T-cell (primary cell): ENCODE measurements at places on chromosomes 7 and 10.

GRCh38 chr7:75534727-75535307 is 42.7 kb downstream of the SPDYE5 start:
- H3K27me3 ChIP-seq = no peaks in the 10 kb centered on the region
- H3K4me1 ChIP-seq = no peaks in the 10 kb centered on the region
- H3K27ac ChIP-seq = no peak overlapping the region
- DNase-seq = no peak
- peaks cover 3% of the 10 kb centered on the region for H3K36me3 ChIP-seq
- H3K4me3 ChIP-seq = no peak overlapping the region

DNA sequence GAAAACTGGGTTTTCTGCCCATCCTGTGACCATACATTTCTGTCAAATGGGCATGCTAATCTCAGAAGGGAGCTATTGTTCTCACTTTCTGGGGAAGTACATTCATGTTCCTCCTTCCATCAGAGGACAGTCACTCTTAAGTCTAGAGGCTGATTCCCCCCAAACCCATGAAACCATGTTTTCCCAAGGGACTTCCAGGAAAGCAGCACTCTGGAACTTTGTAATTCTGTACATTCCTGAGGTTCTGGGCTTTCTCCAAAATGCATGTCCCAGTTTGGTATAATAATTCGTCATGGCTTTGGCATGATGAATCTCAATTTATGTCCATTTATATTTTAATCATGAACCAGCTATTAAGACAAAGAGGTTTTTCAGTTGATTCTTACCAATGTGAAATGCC is 688.1 kb downstream of the LRMDA start:
- H3K4me3 ChIP-seq = no peak overlapping the region
- H3K27me3 ChIP-seq = no peaks in the 10 kb centered on the region
- no peak overlapping the region for H3K27ac ChIP-seq
- no peak for DNase-seq

- no peak overlapping the region for H3K4me3 ChIP-seq
- peaks cover 49% of the 10 kb centered on the region for H3K27me3 ChIP-seq
- H3K36me3 ChIP-seq = no peaks in the 10 kb centered on the region
- no peak for DNase-seq
- no peaks in the 10 kb centered on the region for H3K4me1 ChIP-seq
- H3K27ac ChIP-seq = no peak overlapping the region
These were observed 103.5 kb downstream of the MICALL2 start for GRCh38 chr7:1355568-1356340.

DNA sequence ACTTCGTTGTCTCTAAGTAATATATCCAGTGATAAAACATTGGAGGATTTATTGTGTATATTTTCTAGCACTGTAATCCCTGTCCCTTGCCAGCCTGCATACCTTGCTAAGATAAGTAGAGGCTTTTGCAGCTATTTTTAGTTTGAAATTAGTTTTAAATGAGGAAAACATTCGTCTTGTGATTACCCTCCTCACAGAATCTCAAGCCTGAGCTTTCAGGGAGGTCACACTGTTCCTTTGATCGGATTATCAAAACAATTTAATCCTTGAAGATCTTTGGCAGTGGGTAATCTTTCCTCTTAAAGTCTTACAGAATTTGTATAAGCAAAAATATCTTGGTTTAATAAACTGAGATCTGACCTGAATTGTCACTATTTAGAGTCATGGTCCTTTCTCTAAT is 897.0 kb upstream of the CELF2 start:
- no peaks in the 10 kb centered on the region for H3K27me3 ChIP-seq
- H3K4me1 ChIP-seq = no peaks in the 10 kb centered on the region

DNA sequence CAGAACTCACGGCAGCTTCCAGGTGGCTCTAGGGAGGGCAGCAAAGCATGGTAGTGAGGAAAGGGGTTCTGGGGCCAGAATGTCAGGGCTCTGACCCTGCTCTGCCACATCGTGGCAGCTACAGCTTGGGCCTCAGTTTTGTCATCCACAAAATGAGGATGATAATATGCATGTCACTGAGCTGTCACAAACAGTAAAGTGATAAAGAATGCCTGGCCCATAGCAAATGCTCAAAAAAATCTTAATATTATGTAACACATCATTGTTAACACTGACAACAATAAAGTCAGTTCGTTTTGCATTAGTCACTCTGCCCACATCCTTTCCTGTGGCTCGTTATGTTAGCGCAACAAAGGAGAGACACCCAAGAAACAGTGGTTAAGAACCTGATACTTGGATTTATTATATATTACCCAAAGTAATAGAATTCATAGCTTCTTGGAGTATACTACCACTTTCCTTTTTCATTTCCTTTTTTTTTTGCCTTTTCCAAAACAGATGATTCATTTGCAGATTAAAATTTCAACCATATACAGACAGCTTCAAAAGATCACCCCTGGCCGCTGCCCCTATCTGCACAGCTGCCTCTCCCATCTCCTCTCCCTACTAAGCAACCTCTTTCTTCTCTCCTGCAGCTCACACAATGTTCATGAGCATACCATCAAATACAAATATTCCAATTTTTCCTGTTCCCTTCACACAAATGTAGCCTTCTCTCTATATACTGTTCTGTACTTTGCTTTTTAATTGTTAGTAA is 45.5 kb upstream of the DDC start:
- H3K4me3 ChIP-seq = no peak overlapping the region
- H3K27me3 ChIP-seq = peaks cover 6% of the 10 kb centered on the region
- H3K27ac ChIP-seq = peak overlapping the region; percentile 77
- H3K4me1 ChIP-seq = peaks cover 41% of the 10 kb centered on the region
- H3K36me3 ChIP-seq = peaks cover 3% of the 10 kb centered on the region

- peak overlapping the region; percentile 68 for H3K4me3 ChIP-seq
- H3K36me3 ChIP-seq = no peaks in the 10 kb centered on the region
- no peaks in the 10 kb centered on the region for H3K4me1 ChIP-seq
- H3K27me3 ChIP-seq = peaks cover 15% of the 10 kb centered on the region
These were observed 1.0 kb upstream of the BMPR1A start for GRCh38 chr10:86755454-86755739.

DNA sequence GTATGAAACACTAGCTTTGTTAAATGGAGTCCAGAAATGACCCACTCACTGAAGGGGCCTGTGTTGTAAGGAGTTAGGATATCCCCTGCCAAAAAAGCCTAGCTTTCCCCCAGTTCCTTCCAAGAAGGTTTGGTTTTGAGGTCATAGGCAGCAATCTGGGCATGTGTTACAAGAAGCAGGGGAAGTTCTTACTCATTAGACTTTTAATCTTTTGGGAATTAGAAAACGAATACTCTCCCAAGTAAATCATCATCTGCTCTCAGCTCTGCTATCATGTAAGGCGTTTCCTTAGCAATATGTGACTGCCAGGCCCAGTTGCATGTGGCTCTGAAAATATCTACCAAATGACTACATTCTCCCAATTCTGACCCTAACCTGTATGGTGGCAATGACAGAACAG is 3.7 kb downstream of the NOD1 start:
- DNase-seq = no peak
- no peak overlapping the region for H3K27ac ChIP-seq
- H3K4me3 ChIP-seq = no peak overlapping the region
- H3K27me3 ChIP-seq = no peaks in the 10 kb centered on the region
- H3K36me3 ChIP-seq = peaks cover 5% of the 10 kb centered on the region

DNA sequence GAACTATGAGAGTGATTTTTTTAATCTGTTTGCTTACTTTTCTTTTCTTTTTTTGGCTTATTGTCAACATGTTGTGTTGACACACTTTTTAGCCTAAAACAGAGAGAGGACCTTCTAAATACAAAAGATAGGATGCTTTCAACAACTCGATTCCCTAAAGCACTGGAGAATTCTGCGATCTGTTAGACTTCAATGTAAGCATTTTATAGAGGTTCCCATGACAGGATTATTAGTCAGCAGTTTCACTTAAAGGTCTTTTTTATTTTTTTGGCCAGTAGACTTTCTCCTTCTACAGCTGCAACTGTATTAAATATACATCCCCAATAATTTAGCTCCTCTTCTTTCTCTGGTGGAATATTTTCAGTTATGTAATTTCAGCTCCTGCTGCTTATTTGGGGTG is 12.7 kb upstream of the NRP1 start:
- H3K4me1 ChIP-seq = no peaks in the 10 kb centered on the region
- H3K27ac ChIP-seq = no peak overlapping the region
- no peak overlapping the region for H3K4me3 ChIP-seq
- DNase-seq = no peak

- H3K4me1 ChIP-seq = no peaks in the 10 kb centered on the region
- no peak for DNase-seq
- no peak overlapping the region for H3K27ac ChIP-seq
These were observed 124.9 kb downstream of the ELFN1 start for GRCh38 chr7:1794888-1795542.

DNA sequence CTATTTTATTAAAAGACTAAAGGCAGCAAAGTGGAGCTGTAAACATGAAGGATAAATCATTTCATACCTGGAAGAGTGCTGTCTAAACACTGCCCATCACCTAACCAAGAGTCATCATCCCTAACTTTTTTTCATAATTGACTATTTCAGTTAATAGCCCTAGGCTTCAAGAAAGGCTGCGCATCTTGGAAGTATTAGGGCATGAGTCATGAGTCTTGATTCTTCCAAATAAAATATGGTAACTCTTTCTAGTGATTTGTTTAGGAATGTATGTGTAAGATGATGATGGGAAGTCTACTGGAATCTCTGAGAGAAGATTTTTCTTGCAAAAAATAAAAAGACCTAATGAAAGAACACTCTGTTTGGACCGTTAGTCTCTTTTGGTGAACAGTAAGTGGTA is 207.7 kb upstream of the AHR start:
- H3K36me3 ChIP-seq = no peaks in the 10 kb centered on the region
- no peaks in the 10 kb centered on the region for H3K4me1 ChIP-seq
- H3K27ac ChIP-seq = no peak overlapping the region
- DNase-seq = no peak
- no peak overlapping the region for H3K4me3 ChIP-seq
- H3K27me3 ChIP-seq = no peaks in the 10 kb centered on the region

DNA sequence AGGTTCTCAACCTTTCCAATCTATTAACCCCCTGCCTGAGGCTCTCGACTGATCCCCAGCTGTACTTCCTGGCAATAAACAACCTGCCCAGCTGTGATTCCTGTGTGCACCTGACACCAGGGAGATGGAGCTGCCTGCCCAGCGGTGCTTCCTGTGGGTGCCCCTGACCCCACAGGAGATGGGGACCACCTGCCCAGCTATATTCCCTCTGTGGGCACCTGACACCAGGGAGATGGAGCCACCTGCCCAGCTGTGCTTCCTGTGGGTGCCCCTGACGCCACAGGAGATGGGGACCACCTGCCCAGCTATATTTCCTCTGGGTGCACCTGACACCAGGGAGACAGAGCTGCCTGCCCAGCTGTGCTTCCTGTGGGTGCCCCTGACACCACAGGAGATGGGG is 184.0 kb downstream of the DIP2C start:
- no peak overlapping the region for H3K4me3 ChIP-seq
- no peaks in the 10 kb centered on the region for H3K27me3 ChIP-seq
- DNase-seq = no peak
- H3K36me3 ChIP-seq = no peaks in the 10 kb centered on the region
- H3K27ac ChIP-seq = no peak overlapping the region
- peaks cover 6% of the 10 kb centered on the region for H3K4me1 ChIP-seq
